ENCODE measurements at places on chromosomes 7 and 10.

DNA sequence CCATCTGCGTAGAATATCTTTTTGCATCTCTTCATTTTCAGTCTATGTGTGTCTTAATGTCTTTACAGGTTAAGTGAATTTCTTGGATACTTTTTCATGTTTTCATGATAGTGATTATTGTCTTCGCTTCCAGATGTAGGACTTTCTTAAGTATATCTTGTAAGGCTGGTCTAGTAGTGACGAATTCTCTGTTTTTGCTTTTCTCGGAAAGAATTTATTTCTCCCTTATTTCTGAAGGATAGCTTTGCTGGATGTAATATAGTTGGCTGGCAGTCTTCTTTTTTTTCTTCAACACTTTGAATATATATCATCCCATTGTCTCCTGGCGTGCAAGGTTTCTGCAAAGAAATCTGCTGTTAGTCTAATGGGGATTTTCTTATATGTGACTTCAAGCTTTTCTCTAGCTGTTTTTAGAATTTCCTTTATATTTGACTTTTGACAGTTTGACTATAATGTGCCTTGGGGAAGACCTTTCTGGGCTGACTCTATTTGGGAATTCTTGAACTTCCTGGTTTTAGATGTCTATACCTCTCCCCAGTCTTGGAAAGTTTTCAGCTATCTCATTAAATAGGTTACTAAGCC lies 14.3 kb downstream of the GTPBP4 start:
- no peak for DNase-seq

DNA sequence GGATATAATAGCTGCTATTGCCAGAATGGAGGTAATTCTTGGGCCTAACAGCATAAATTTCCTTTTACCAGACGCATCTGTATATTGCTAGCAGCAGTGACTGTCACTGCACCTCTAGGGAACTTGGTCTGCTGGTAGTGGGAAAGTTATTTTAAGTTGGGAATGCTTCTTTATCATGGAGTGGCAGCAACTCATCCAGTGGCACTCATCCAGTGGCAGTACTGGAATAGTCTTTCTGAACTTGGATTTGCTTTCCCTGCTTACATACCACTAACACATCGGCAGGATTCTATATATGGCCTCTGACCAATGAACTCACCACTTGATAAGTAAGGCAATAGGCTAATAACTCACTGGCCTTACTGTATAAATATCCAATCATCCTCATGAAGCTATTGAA lies 22.0 kb upstream of the ICA1 start:
- no peak for DNase-seq

DNA sequence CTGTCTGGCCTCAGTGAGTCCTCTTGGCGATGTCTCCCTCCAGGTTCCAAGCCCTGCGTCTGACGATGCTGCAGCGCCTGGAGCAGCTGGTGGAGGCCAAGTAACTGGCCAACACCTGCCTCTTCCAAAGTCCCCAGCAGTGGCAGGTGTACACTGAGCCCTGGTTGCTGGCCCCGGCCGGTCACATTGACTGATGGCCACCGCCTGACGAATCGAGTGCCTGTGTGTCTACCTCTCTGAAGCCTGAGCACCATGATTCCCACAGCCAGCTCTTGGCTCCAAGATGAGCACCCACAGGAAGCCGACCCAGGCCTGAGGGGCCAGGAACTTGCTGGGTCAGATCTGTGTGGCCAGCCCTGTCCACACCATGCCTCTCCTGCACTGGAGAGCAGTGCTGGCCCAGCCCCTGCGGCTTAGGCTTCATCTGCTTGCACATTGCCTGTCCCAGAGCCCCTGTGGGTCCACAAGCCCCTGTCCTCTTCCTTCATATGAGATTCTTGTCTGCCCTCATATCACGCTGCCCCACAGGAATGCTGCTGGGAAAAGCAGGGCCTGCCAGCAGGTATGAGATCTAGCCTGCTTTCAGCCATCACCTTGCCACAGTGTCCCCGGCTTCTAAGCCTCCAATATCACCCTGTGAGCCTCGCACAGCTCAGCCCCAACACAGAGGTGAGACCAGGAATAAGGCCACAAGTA lies 7.3 kb upstream of the ZNF22 start:
- DNase-seq = no peak

- DNase-seq = peak; percentile 38
These were observed 25.0 kb downstream of the RGS10 start for GRCh38 chr10:119517235-119518141.

DNA sequence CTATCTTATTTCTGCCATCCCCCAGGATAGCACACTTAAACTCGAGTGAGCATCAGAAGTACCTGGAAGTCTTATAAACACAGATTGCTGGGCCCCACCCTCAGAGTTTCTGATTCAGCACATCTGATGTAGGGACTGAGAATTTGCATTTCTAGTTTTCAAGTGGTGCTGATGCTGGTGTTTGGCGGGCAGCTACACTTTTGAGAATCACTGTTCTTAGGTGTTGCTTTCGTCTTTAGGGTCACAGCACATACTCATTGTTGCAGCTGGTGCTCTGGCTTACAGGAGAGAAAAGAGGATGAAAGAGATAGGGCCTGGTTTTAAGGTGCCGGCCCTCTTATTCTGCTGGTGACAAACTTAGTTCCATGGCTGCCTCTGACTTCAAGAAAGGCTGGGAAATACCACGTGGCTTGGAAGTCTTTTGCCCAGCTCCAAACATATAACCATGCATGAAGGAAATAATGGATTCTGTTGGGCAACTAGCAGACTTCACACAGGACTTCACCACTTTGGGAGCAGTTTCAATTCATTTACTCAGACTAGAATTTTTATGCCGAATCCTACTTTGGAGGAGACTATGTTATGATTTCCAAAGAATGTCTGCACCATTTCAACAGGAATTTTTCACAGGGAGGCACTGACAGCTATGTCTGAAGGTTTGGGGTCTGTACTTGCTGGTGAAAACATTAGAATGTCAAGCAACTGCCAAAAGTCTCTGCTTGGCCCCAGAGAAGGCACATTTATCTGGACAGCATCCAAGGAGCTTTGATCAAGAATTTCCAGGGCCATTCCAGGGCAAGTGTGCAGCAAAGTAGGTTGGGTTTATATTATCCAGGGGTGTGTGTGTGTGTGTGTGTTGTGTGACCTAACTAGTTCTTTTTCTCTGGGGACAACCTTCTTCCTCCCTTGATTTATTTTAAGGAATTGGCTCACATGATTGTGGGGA lies 6.9 kb upstream of the MINDY4 start:
- DNase-seq = no peak

DNA sequence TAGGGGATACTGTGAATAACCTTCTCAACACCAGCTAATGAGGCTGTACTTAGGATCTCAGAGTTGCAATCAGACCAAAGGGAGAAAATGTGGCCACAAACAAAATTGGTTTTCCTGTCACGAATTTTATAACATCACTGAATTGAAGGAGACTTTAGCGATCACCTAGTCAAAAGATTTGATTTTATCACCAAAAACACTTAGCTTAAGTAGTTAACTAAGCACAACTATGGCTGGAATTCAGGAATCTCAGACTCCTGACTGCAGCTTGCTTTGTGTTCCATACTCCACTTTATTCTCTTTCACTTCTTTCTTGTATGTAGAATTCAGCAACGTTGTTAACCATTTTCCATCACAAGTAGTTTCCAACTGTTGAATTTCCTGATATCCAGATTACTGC lies 152.0 kb downstream of the SLC16A9 start:
- DNase-seq = no peak

DNA sequence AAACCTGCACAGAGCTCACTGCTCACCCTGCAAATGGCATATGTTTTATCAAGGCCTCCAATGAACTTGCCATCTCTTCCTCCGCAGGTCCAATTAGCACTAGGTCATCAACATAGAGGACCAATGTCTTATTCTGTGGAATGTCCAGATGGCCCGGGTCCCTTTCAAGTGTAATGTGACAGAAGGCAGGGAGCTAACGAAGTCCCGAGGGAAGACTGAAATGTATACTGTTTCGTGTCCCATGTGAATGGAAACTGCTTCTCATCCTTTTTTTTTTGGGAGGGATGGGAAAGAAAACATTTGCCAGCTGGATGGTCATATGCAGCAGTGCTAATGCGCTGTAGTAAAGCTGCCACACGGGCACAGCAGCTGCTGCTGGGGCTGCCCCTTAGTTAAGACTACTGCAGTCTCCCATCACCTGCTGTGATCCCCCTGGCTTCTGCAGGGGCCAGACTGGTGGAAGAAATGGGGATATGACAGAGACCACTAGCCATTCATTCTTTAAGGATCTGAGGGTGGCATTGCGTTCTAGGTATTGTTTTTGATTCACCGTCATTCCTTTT lies 61.7 kb upstream of the CCNY start:
- DNase-seq = no peak

DNA sequence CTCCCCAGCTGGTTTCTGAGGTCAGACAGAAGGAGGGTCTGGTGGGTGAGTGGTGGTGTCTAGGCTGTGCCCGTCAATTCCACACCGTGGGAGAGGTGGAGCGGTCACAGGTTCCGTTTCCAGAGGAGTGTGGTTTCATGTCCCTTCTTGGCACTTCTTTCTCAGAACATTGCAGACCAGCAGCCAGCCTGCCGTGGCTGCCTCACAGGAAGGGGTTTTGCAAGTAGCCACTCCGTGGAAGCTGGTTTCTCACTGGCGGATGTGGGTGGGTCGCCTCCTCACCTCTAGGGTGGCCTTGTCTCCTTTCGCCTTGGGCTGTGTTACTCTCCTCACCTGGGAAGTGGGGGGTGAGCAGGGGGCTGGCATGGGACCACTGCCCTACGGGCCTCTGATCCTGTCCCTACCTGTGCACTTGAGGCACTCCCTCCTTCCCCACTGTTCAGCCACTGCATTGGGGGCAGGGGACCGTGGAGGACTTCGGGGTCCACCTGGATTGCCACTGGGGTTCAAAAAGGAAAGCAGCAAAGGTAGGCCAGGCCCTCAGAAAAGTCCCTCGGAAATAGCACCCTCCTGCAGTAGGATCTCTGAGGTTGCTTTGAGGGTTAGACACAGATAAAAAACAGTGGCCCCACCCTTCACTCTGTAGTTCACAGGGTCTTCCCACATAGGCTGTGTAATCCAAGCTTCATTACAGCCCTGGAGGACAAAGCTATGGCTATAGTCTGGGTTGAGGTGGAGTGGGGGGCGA lies 33.9 kb downstream of the TSPAN14 start:
- no peak for DNase-seq

DNA sequence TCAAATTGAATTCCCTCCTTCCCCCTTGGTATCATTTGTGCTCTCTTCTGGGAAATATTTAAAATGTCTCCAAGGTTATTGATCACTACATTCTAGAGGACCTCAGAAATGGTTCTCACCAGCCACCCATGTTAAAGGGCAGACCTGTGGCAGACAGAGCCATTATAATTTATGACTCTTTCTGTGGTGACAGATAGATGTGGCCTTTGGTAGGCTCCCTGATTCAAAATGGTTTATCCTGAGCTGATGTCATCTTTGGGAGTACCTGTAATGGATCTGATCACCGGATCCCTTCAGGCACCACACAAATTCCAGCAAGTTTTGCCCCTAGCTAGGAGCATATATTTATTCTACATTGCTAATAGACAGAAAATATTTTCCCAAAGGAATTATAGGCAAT lies 267.5 kb downstream of the SDK1 start:
- DNase-seq = no peak

DNA sequence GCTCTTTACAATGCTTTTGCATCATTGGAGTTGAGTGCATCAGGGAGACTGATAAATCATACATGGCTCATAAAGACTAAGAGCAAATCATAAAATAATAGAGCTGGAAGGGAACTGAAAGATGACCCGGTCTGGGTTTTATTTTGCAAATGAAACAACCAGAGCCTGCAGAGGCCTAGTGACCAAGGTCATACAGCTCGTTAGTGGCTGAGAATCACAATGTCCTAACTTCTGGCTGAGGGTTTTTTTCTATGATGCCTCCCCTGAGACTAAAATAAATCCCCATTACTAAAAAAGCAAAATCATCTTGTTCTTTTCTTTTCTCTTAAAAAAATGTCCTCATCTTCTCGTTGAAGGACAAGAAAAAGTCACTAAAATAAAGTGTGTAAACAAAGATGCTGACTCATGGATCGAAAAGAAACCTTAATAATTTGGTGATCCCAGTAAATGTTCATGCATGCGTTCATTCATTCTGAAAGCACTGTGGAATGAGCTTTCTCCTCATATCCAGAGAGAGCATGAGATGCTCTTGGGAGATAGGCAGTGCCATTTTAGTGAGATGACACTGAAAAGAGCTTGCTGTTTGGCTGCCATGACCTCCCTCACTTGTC lies 107.8 kb upstream of the PHYHIPL start:
- DNase-seq = no peak

DNA sequence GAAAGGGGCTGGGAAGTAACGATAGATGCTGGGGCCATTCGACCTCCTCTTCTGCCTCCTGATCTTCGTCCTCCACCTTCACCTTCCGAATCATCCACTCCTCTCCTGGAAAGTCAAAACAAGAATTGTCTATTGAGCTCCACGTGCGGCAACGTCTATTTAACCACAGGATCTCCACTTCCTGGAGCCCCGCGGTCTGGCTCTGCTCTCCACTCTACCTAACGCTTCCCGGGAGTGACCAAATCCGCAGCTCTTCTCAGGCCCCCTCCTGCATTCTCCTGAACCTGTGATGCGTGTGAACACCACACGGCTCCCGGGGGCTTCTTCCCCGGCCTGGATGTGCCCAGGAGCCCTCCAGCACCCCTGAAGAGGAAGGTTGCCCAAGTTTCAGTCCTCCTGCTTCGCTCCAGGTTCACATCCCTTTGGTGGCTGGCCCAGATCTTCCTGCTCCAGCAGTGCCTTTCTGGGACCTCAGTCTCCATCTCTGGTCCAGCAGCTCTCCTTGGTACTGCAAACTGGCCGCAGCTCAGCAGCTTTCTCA lies 7.2 kb downstream of the ZNF467 start:
- DNase-seq = no peak

DNA sequence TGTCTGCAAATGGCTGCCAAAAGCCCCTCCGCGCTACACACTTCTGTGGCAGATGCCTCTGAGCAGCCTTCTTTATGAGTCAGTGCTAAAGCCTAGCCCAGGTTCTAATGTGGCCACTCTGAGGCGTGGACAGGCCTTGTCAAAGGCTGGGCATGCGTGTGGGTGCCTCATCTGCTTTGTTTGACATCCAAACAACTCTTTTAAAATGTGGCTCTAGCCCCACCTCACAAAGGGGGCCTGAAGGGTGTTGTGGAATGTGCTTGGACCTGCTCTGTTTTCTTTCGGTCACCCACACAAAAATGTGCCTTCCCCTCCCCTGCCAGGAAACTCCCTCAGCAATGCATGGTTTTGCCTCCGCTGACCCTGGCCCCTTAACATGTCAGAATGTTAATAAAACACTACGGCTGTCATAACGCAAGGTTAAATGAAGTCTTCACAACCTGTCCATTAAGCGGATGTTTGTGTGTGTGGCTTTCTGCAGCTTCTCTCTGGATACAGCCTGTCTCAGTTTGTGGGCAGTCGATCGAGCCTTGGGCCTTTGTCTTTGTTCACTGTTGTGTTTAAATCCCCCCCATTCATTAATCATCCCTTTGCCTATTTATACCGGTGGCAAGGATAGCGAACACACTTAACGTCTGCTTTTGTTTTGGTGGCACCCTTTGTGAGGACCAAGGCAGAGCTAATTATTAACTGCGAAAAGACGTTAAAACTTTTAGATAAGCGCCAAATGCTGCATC lies 718.9 kb downstream of the LRMDA start:
- DNase-seq = no peak

GRCh38 chr10:43299579-43299978 lies 32.7 kb upstream of the RASGEF1A start:
- DNase-seq = peak; percentile 54
